Stimulated activated naive CD4-positive, alpha-beta T cell (primary cell): ENCODE measurements at places on chromosomes 5 and 9.

DNA sequence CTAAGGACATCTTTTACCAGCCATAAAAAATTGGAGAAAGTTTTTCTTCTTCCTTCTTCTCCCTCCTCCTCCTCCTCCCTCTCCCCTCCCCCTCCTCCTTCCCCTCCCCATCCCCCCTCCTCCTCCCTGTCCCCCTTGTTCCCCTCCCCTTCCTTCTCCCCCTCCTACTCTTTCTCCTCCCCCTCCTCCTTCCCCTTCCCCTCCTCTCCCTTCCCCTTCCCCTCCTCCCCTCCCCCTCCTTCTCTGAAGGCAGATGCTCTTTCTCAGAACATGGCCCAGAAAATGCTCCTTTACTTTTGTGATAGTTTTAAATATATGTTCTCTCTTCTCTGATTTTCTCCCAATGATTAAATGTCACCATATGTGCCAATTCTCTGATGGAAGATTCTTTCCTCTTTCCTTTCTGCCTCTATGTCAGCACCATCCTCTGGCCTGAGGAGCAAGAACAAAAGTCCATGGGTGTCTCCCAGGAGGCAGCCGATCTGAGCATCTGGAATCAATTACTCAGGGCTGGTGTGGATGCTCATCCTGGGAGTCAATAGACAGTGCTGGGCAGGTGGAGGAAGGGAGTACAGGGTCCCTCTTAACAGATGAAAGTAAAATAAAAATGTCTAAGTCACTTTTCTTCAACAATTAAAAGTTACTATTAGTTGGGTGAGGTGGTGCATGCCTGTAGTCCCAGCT lies 63.0 kb upstream of the GNA14 start:
- DNase-seq: no peak

DNA sequence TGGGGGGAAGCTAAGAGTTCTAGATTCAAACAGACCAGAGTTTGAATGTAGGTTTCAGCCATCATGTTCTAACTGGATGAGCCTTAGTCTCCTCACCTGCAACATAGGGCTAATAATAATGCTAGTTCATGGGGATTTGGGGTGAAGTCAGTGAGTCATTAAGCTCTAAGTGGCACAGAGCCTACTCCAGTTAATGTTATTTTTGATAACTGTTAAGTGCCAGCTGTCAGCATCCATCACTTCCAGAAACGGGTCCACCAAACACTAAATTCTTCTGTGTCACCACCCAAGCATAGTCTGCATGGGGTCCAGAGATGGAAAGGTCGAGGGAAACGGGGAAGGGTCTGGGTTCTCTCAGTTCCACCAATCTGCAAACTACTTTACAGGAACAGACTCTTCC lies 1.8 kb upstream of the TSC1 start:
- no peak for DNase-seq

- no peak for DNase-seq
Measured at GRCh38 chr9:17470036-17470813, 108.6 kb upstream of the SH3GL2 start.

DNA sequence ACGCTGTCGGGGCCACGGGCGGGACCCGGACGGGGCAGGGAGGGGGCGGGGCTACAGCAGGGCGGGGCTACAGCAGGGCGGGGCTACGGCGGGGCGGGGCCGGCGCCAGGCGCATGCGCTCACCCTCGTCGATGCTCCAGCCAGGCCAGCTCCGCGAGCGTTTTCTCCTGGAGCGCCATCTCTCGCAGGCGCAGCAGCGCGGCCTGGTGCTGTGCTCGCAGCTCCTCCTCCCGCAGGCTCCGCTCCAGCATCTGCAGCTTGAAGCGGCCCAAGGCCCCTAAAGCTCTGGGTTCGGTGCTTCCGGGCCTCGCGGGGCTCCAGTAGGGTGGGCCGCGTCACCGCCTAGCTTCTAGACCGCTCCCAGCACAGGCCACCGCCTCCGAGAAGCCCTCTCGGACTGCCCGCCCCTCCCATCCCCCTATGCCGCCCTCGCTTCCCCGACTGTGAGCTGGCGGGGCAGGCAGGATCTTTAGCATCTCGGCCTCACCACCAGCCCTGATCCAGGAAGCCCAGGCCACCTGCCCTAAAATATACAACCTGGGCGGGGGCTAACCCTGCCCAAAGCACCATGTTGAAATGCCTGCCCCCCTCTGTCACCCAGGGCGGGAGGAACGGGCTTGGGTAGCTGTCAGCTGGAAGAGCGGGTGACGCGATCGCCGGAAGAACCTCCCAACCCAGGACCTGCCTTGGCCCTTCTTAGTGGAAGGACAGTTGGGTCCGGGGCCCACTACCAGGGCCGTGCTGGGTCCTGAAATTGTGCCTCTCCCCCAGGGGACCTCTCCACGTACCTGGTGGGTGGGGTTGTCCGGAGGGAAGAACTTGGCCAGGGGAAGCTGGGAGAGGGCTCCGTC lies 21.9 kb upstream of the QSOX2 start:
- peak; percentile 80 for DNase-seq

DNA sequence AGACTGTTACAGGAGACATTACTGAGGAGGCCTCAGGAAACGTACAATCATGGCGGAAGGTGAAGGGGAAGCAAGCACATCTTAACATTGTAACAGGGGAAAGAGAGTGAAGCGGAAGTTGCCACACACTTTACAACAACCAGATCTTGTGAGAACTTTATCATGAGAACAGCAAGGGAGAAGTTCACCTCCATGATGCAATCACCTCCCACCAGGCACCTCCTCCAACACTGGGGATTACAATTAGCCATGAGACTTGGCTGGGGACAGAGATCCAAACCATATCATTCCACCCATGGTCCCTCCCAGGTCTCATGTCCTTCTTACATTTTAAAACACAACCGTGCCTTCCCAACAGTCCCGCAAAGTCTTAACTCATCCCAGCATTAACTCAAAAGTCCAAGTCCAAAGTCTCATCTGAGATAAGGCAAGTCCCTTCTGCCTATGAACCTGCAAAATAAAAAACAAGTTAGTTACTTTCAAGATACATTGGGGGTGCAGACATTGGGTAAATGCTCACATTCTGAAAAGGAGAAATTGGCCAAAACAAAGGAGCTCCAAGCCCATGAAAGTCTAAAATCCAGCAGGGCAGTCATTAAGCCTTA lies 138.3 kb downstream of the TMEM161B start:
- DNase-seq: no peak

- DNase-seq: no peak
Measured at GRCh38 chr5:655406-655805, 37.7 kb downstream of the TPPP start.

DNA sequence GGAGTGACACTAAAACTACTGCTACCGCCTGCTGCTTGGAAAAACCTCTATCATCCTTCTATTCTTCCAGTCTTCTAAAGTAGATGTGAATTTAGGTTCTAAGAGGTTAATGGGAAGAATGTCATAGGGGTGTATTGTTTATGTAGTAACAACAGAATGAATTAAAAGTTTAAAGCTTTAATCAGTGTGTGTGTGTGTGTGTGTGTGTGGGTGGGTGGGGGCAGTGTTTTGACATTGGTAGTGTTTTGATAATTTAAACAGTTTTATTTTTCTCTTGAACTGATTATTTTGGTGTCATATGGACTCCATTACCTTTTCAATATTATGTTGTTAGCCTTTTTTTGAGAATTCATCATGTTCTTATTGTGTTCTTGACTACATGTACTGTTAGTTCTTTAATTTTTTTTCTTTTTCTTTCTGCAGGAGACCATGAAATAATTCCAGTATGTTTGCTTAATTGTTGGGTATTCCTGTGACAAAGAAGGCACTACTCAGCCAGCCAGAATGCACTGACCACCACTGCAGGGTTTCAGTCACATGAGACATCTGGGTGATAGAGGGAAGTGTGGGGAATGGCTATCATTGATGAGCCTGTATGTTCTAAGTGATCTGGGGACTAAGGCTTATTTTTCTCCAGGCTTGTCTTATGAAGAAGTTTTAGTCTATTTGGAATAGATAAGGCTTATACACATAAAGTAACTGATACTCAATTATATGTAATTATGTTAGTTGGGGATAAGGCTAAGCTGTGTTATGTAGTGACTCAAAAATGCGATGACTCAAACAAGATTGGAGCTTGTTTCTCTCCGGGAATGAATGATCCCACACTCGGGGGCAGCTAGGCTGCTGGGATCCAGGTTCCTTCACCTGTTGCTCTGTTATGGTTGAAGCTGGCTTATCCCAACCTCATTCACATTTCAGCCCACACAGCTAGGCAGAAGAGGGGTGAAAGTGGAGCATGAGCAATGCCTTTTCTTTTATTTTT lies 50.2 kb upstream of the ACTBL2 start:
- DNase-seq: no peak

DNA sequence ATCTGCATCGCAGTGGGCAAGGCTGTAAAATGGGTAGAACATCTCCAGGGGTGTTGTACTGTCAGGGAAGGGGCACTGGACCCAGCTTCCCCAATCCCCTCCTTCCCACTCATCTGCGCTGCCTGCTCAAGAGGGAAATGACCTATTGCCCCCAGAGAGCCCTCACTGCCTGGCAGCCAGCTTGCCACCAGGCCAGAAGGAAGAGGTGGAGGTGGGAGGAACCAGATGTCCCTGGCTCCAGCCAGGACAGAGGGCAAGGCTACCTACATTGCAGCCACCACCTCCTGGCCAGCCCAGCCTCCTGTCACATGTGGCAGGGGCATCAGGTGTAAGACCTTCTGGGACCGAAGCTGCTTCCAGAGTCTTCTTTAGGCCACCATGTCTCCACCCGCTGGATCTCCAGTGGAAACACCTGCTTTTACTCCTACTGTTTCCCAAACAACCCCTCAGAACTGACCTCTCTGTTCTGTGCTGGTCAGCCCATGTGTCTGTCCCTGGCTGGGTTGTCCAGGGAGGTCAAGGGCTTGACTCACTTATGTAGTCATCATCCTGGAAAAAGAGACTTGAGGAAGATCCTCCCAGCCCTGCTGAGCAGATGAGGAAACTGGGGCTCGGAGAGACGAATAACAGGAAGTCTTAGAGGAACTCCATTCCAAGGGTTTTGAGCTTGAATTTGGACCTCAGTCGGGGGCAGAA lies 42.3 kb downstream of the JADE2 start:
- no peak for DNase-seq

GRCh38 chr9:86045654-86046053 lies 53.7 kb downstream of the GOLM1 start:
- no peak for DNase-seq

DNA sequence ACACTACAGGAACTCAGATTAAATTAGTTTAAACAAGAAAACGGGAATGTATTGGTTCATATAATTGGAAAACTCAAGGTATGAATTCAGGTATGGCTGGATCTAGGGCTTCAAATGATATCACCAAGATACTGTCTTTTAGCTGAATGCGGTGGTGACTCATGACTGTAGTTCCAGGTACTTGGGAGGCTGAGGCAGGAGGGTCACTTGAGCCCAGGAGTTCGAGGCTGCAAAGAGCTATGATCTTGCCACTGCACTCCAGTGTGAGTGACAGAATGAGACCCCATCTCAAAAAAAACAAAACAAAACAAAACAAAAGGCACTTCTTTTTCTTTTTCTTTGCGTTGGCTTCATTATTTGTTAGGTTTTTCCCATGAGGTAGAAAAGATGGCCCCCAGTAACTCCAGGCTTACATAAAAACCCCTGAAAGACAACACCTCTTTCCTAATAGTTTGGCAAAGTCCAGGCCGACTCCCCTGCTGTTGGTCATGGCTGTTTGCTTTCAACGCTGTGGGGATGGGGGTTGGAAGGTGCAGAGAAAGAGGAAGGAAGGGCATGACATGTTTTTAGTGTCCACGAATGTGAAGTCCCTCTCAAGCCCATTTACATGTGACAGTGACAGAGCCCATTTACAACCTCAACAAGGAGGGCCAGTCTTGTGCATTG lies 39.8 kb upstream of the CRB2 start:
- no peak for DNase-seq

GRCh38 chr9:136170006-136170901 lies 34.7 kb downstream of the LHX3 start:
- peak; percentile 25 for DNase-seq
